T-cell (primary cell): ENCODE measurements at places on chromosomes 5 and 9.

GRCh38 chr9:137916540-137916939 is 39.0 kb downstream of the CACNA1B start:
- no peak for DNase-seq

- DNase-seq = no peak
Observed at GRCh38 chr9:98024702-98025101, 31.8 kb upstream of the NANS start.

DNA sequence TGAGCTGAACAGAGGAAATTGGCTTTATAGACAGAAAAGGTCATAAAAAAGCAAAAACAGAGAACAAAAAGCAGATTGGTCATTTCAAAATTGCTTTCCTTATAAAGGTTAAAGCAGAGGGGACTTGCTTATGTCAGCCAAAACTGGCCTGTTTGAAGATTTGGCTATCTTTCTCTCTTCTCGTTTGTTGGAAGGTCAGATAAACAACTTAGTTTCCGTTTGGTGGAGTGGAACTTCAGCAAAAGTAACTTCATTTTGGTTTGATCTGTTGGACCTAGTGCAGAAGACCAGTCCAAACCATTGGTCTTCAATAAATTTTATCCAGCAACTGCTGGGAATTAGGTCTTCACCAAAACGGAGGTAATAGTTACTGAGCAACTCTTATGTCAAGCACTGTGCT is 45.1 kb upstream of the HMGCS1 start:
- DNase-seq = no peak

- no peak for DNase-seq
Observed at GRCh38 chr5:67253911-67254310, 57.3 kb upstream of the CD180 start.

DNA sequence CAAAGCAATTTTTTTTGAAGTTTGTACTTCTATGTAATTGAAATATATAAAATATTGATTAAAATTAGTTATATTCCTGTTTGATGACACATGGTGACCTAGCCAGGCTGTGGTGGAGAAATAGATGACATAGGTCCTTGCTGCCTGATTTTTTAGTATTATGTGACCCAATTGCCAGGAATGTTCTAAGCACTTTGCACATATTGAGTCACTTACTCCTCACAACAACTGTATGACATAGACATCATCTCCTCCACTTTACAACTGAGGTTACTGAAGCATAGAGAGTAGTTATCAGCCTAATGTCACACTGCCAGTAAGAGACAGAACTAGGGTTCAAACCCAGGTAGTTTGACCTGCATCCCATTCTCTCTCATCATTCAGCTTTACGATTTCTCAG is 26.2 kb upstream of the SNX18 start:
- DNase-seq = no peak

- no peak for DNase-seq
Observed at GRCh38 chr5:29963956-29964355, 1229.5 kb upstream of the CDH6 start.

DNA sequence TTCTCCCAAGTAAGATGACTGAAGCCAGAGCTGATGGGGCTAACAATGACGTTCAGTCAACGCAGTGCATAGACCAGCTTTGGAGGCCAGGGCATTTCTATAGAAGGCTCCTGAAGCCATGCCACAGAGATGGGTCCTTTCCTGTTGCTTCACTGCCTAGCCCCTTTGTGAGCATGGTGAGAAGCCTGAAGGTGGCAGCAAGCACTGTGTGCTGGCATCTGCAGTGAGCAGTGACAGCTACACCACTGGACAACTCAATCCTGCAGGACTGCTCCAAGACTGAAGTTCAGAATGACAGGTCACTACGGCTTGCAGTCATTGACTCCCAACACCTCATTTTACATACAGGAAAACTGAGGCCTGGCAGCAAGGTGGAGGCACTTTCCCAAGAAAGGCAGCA is 229.0 kb downstream of the TSSK1B start:
- no peak for DNase-seq

- no peak for DNase-seq
Observed at GRCh38 chr5:141705469-141705868, 23.4 kb upstream of the ARAP3 start.

GRCh38 chr5:143938230-143938629 is 126.3 kb downstream of the HMHB1 start:
- DNase-seq = no peak
